ENCODE measurements at places on chromosomes 3 and 15.

DNA sequence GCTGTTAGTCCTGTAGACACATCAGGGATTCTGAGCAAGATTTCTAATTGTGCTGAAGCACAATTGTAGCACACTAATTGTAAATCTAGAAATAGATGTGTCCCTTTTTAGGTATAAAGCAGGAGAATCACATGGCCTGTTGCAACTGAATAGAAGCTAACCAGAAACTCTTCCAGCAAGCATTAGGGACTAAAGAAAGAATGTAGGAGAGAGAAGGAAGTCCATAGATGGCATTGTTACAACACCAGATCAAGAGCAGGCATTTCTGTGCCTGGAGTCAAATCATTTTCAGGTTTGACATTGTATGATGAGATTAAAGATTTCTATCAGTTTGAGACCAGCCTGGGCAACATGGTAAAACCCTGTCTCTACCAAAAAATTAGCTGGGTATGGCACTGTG, 27.4 kb downstream of the CALML4 start:
- no peak for DNase-seq

DNA sequence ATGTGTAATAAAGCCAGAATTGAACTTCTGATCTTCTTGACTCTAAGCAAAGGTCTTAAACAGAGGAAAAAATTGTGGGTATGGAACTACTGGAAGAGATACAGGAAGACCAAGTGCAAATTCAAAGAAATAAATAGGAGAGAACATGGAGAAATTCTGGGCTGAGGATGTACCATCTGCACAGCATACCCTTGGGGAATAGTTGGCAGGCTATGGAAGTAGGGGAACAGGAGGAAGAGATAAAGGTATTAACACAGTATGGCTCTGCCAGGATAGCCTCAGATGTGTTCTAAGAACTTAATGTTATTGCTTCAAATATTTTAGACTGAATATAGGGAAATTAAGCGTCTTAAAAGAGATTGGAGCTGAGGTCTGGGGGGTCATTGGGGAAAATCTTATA, 485.4 kb downstream of the CNTN3 start:
- DNase-seq = no peak

- no peak for DNase-seq
These were observed 43.4 kb downstream of the MUC20 start for GRCh38 chr3:195763843-195764825.

GRCh38 chr3:126284258-126284904, 72.8 kb downstream of the KLF15 start:
- DNase-seq = no peak

DNA sequence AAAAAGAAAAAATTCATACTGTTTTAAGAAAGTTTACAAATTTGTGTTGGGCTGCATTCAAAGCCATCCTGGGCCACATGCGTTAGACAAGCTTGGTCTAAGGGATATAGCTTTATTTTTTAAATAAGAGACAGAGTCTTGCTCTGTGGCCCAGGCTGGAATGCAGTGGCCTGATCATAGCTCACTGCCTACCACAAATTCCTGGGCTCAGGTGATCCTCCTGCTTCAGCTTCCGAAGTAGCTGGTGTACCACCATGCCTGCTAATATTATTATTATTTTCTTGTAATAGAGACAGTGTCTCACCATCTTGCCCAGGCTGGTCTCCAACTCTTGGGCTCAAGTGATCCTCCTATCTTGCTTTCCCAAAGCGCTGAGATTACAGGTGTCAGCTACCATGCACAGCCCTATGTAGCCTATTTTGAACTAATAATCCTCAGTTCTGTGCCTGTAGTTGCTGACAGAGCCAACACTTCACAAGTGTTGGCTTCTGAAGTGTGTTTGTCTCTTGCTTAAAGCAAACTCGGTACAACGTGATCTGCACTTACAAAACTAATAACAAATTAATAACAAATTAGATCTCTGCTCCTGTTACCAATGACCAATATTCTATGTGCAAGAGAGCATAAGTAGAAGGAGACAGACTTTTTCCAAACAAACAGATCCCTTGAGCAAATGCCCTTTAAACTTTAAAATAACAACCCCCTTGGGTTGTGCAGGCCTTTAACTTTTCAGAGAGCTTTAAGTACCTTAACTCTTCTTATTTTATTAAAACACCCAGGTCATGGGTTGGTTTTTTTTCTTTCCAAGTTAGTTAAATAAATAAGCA, 135.2 kb downstream of the VGLL4 start:
- no peak for DNase-seq

DNA sequence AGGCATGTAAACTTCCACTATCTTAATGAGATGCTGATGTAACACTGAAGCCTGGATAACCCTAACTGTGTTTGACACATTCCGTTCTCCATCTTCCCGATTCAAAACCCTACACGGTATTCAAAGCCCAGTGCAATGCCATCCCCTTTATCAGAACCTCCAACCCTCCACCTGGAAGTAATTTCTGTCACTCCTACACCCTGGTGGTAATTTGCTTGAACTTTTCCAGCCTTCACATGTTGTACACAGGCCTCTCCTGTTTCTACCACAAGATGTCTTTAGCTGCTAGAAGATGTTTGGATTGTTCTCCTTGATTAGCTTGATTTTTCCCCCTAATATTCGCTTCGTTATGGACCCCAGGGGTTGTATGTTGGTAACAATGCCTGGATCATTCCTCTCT, 208.9 kb downstream of the CHST2 start:
- no peak for DNase-seq

DNA sequence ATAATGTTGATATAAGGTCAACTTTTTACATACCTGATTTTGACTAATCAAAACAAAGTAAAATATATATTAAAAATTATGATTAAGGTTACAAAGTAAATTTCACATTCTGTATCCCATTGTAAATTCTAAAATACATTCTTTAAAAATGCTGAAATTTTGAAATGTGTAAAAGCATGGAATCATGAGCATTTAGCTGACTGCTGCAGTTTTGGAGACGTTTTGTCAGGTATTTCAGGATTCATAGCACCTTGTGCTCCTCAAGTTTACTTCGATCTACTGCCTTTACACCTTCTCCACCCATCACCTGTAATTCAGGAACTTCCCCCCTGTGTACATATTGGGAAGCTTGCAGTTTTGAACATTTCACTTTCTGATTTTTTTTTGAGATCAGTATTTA, 71.0 kb downstream of the ARHGEF26 start:
- DNase-seq = no peak

DNA sequence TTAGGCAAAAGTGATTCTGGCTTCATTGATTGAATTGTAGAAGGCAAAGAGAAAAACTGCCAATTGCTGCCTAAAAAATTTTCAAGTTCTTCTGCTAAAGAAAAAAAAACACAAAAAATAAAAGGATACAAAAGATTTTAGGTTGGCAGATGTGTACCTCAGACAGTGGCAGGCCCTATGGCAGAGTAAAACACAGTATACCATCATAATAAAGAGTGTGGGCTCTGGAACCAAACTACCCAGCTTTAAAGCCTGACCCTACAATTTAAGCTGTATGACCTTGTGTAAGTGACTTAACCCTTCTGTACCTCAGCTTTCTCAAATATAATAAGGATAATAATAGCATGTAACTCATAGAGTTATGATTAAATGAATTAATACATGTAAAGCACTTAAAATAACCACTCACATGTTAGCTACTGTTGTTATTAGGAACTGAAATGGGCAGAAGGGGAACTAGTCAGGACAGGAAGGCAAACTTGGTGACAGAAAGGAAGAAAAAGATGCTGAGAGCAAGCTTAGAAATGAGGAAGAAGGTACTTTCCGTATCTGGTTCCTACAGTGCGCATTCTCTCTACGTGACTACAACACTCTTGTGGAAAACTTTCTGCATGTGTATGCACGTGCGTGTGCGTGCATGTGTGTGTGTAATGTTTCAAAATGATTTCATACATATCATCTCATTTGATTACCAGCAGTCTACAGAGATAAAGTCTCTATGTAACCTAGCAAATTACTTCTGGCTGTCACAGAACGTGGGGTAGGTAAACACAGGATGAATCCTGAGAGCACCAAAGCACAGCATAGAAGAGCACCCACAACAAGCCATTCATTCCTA, 13.6 kb upstream of the GATM start:
- DNase-seq = no peak
